ENCODE measurements at places on chromosomes 12 and 14.

- DNase-seq, result no peak
These were observed 4.4 kb downstream of the WNT1 start for GRCh38 chr12:48982397-48983080.

- peak; percentile 87 for DNase-seq
These were observed 12.9 kb upstream of the MCRS1 start for GRCh38 chr12:49580572-49581535.

DNA sequence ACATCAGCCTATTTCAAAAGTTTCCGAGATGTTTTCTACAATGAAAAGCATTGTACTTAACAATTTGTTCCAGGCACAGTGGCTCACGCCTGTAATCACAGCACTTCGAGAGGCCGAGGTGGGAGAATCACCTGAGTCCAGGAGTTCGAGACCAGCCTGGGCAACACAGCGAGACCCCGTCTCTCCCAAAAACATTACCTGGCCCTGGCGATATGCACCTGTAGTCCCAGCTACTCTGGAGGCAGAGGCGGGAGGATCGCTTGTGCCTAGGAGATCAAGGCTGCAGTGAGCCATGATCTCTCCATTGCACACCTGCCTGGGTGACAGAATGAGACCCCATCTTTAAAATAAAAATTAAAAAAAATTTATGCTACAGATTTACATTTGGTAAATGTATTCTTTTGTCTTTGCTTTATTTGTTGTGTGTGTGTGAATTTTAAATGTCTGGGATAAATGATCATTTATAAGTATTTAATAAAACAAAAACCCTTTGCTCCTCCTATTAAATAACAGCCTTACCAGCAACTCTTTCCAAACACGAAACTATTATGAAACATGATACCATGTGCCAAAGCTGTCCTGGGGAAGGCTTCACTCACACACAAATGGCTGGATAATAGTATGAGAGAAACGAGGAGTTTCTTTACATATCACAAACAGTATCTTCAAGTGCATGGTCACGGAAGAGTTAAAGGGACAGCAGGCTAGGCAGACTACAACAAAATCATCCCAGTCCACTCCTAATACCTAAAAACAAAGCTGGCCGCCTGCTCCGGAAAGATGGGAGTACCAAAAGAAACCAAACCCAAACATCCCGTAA, 1.1 kb downstream of the ATXN3 start:
- DNase-seq, result no peak

- DNase-seq, result peak; percentile 29
These were observed 28.7 kb downstream of the CCDC59 start for GRCh38 chr12:82329508-82329907.

DNA sequence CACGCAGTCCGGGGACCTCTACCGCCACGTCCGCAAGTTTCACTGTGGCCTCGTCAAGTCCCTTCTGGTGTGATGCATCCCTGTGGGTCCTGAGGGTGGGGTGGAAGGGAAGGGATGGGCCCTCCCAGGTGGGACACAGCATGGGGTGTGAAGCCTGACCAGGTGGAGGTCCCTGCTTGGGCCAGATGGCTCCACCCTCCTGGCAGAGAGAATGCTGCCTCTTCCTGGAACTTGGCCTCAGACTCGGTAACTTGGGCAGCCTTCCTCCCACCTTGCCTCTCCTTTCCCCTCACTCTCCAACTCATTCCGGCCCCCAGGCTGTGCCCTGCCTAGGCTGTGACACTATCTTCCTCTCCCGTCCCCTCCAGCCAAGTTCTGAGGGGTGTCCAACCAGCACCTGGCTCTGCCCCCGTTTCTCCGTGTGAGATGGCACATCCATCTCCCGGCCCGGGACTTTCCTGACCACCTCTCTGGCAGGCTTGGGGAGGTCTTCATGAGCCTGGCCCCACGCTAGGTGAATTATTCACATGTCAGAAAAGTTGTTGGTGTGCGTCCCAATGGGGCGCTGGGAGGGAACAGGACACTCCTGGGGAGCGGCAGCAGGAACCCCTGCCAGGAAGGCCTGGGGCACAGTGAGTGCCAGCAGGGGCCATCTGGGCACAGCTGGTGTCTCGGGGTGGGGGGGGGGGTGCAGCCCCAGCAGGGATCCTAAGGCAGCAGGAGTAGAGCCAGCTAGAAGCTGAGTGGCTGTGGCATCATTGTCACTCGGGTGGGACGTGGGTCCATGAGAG, 1.7 kb downstream of the ZBTB42 start:
- DNase-seq, result no peak

GRCh38 chr14:99241325-99242010, 30.5 kb downstream of the BCL11B start:
- DNase-seq, result no peak

Measured in SK-N-DZ (cell line).